ENCODE measurements at places on chromosomes 11 and 22. TPM values are rescaled to one million over a fixed set of nuclear protein-coding genes. Genes with fewer than 3 reads are reported as not detected.

GRCh38 chr11:104467404-104467803 lies 303.5 kb upstream of the PDGFD start:
- DNase-seq = no peak

- no peak for DNase-seq
These were observed 456 bp downstream of the AAMDC start for GRCh38 chr11:77821349-77821851.

DNA sequence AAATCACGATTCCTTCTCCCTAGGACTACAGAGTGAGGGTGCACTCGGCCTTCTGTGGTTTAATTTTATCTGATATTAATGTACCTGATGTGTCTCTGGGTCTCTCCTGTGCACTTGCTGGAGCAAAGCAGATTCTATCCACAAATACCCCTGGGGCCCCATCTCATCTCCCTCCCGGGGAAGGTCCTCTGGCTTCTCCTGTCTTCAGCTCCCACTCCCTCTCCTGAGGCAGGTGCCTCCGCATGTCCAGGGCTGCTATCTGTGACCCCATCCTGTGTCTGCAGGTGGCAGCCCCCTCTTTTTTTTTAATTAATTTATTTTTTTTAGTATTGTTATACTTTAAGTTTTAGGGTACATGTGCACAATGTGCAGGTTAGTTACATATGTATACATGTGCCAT lies 558.7 kb downstream of the BRD1 start:
- no peak for DNase-seq

- no peak for DNase-seq
These were observed 224.6 kb upstream of the CCDC90B start for GRCh38 chr11:83510530-83511460.

DNA sequence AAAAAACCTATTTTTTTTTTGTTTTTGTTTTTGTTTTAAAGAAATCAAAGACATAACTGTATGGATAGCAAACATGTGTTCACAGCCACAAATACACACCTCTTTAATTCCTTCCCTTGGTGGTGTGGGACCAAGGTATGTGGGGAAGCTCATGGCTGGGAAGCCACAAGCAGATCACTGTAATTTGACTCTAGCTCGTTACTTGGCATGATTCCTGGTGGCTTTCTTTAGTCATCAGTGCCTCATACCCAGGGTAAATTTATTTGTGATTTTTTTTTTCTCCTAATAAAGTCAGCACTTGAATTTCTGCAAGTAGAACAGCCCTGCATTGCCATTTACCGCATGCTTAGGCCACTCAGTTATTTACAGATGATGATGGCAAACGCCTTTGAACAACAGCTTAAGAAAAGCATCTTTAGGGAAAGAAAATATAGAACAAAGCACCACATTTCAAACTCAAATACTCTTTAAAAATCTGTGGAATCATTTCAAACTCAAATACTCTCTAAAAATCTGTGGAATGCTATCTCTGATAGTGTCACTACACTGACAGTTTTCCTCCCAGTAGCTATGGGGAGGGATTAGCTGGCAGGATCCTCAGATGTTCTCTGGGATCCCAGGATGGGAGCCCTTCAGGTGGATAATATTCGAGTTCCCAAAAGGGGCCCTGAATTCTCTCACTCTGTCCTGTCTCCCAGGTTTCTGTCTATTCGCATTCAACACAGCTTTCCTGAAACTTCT lies 687.2 kb downstream of the OPCML start:
- no peak for DNase-seq

- DNase-seq = no peak
These were observed 35.5 kb upstream of the SYT13 start for GRCh38 chr11:45321669-45322068.

DNA sequence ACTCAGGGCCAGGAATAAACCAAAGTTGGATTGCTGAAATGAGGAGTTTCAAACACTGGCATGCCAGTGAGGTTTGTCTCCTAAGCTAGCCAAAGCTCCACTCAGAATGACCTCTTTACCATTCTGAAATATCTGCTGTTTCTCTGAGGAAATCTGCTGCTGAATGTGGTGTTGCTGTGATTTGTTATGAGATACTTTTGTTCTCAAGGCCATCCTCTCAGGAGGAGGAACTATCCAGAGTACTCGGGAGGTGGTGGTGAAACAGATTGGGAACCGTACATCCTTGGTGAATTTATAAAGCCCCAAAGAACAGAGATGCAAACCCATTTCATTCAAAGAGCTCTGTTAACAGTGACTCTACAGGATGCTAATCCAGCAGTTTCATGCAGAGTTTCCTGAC lies 50.5 kb downstream of the BDNF start:
- no peak for DNase-seq

PATE2 gene
- not detected for total RNA-seq

DNA sequence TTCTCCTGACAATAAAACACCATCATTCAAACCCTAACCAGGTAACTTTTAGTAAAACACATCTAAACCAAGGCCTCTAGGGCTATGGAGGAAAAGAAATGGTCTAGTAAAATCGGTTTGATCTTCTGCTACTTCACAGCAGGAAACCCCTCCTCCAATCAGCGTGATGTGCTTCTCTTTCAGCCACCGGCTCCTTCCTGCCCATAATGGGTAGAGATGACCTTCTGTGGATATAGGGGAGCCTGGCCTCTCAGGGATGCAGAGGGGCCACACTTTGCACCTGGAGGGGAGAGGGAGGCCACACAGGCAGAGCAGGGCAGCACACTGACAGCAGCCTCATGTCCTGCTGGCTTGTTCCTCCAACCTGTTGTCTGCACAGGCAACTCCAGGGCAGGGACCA lies 6.9 kb downstream of the EHD1 start:
- DNase-seq = no peak

BRSK2 gene
- 0.24 TPM for total RNA-seq

DNA sequence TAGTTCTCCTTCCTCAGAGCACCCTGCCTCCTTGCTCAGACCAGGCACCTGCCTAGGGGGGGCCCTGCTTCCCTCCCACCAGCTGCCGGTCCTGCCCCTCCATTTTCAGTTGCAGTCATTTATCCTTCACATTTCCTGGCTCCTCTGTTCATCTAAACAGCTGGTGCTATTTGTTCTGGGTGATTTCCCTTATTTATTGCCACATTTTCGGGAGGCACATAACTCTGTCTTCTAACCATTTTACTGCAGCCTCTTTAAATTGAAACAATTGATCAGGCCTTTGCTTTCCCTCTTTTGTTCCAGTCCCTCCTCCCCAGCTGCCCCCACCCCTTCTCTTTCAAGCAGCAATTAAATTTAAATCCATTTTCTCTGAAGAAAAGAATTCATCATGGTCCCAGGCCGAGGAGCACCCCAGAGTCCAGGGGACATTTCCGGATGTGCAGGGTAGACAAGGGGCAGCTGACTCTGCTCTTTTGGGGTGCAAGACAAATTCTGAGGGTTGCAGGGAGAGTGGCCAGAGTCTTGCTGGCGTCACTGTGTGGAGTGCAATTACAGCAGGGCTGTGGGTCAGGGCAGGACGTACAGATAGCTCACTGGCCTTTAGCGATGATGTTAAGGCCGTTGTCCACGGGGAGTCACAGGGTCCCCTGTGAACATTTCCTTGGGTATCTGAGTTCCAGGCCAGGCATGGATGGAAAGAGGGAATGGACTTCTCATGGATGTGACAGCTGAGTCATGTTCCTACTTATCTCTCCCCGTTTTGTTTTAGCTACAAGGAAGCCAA lies 476.4 kb downstream of the TBC1D22A start:
- no peak for DNase-seq

DNA sequence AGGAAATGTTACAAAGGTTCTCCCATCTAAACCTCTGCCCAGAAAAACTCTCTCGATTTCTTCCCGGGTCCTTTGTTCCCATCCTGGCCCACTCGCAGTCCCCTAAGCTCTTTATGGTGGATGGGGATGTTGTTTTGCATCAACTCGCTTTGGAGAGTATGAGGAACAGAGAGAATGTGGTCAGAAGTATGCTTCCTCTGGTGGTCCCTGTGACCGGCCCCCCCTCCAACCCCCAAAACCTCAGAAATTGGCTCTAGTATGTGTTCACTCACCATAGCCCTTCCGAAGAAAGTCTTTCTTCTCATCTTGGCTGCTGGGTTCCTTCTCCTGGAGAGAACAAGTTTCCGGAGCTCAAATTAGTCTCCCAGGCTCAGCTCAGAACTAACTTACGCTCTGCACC lies 54.4 kb downstream of the GRAMD1B start:
- DNase-seq = no peak

DNA sequence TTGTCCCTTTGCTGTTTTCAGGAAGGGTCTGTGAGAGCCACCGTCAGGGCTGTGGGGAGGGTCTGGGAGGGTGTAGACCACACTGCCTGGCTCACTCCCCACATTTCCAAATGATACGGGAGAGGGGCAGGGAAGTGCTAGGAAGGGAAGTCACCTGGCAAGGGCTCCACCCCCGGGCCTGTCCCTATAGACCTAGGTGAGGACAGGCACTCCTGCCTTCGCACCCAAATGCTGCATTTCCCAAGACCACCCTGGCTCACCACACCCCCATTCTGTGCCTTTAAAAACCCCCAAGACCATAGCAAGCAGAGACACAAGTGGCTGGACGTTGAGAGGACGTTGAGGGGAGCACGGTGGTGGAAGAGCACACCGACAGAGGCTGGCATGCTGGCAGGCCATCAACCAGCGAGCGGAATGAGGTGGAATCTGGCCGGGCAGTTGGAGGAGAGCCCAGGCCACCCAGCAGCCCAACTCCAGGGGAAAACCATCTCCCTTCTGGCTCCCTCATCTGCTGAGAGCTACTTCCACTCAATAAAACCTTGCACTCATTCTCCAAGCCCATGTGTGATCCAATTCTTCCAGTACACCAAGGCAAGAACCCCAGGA lies 45.7 kb downstream of the GNB1L start:
- DNase-seq = no peak

GRCh38 chr11:119520966-119521365 lies 98.0 kb upstream of the THY1 start:
- no peak for DNase-seq

SHISAL1 gene
- not detected for total RNA-seq

- DNase-seq = no peak
These were observed 375.3 kb downstream of the LUZP2 start for GRCh38 chr11:24872186-24872585.

EMID1 gene
- 17.5 TPM for total RNA-seq

DNA sequence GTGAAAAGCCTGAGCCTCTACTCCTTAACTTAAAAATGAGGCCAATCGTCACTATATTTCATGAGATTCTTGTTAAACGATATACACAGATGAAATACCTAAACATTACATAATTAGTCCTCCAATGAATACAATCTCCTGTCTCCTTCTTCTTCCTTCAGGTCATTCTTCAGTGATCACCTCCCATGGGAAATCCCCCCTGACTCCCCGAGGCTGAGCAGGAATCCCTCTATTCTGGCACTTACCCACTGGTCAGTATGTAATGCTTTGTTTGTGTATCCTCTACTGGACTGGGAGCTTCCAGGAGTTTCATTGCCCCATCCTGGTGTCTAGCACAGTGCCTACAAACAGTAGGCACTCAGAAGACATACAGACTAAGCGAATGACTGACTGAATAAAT lies 52.3 kb downstream of the RAB38 start:
- no peak for DNase-seq

DNA sequence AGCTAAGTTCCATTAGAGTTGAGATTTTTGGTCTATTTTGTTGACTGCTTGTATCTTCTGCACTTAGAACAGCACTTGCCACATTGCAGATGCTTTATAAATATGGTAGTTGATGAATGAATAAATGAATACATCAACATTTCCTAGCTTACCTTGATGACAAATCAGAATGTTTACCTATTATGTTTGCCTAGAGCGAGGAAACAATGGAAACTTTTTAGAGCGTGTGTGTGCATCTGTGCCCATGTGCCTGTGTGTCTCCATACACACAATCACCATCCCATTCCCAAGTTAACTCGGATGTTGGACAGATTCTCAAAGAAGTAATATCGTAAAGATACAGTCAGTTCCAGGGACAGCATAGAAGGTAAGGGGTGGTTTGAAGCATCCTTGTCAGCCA lies 139.1 kb downstream of the DBX1 start:
- DNase-seq = no peak

MTFP1 gene
- total RNA-seq = 59.0 TPM

DNA sequence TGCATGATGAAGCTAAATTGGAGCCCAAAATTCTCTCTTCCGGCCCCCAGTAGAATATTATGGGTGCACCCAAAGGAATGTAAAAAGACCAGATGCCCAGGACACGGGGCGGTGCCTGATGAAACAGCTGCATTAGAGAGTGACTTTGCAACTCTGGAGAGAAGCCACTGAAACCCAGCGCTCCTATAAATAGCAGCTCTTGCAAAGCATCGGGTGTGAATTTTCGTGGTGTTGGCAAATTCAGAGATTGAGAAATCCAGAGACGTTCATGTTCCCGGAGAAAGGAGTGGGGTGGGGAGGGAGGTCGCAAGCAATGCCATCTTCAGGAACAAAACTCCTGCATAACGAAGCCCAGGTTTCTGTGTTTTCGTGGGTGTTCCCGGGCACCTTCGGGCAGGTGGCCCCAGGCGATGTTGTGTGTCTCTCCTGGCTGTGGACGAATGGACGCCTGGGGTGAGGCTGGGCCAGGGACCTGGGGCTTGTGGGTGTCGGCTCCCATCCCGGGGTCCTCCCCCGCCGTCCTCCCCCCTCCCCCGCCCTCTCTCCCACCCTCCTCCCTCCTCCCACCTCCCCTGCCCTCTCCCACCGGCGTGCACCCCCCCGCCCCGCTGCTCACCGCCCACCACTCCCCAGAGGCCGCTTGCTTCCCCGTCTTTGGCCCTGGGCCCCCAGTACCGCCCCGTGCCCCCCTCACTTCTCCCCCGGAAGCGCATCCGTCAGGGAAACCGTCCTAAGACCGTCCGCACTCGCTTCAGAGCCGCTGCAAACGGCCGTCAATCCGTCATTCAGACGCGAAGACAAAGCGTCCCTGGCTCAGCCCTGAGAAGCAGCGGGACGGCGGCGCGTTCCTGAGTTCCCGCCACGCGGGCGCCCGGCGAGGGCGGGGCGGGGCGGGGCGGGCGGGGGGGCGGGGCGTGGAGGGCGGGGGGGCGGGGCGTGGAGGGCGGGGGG lies 26.7 kb upstream of the TOLLIP start:
- DNase-seq = no peak

DNA sequence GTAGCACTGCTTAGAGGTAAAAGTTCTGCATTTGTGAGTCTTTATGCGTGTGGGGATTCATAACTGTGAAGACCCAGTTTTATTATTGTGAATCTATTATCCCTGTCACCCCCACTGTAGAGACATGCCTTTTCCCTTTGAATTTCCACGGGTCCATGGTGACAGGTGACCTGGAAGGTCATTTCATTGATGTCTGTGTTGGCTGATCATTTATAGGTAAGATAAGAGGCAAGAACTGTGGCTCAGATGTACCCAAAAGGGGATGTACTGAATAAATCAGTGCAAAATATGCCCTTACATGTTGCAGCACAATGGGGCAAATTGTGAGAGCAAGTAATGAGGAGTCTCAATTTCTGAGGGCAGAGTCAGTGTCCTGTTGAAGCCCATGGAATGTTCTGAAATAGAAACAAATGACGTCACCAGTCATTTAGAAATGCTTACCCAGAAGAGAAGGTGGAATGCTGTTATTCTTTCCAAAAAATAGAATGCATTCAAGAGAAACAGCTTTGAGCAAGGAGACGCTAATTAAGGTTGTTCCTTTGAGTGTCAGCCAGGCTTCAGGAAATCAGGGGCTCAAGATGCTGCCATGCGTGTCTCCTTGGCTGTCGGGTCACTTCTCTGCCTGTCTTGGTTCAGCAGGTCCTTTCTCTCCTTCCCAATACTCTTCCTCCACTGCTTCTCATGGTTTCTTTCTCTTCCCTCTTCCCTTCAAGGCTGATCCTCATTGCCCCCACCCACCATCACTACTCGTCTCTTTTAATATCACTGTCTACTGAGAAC lies 118.7 kb upstream of the E2F8 start:
- no peak for DNase-seq
